ENCODE measurements at places on chromosomes 3 and 15.

DNA sequence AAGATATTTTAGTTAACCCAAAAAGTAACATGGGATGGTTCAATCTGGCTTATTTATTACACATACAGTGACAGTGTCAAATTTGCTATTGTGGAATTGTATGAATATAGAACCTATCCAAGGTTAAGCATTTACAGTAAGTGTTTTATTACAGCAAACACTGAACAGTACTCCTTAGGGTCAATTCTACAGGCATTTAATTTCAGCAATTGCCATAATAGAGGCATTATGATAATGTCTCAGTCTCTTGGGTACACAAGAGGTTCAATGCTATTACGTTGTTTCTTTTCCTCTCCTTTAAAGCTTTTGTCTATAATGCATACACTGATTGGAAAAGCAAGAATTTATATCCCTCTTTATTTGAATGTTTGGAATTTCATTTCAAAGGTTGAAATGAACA lies 275.7 kb upstream of the NAALADL2 start:
- DNase-seq, result no peak

- no peak for DNase-seq
Measured at GRCh38 chr15:99565049-99565298, 810 bp upstream of the MEF2A start.

DNA sequence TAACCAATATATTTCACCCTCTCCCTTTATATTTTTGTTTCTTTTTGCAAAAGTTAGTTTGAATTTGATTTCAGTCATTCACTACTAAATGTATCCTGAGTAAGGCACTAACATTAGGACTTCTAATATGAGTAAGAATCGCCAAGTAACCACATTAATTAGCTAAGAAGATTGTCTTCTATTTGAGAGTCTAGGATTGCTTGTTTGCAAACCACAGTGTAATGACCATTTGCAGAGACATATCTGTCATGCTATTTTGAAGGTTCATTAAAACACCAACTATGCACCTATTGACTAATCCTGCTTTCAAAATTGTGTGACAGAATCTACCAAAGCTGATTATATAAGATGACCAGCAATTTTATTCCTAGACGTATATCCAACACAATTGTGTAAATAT lies 5.3 kb upstream of the EID1 start:
- no peak for DNase-seq

- peak; percentile 18 for DNase-seq
Measured at GRCh38 chr3:51886447-51886846, 11.0 kb upstream of the IQCF5 start.

GRCh38 chr3:62722344-62722743 lies 152.9 kb downstream of the CADPS start:
- no peak for DNase-seq

DNA sequence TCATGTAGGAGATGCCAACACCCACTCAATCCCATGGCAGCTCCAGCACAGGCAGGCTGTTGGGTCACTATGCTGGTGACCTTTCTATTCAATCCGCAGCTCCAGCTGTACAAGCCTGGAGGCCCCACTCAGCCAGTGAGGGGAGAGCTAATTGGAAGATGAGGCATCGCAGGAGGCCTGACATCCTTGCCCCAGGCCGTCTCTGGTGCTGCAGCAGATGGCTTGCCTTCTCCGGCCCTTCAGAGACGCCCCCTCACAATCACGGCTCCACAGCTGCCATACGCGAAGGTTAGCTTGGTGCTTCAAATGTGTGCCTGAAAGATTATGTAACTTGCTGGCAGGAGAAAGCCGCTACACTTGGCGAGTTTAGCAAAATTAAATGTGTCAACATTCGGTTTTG lies 104.2 kb upstream of the CLSTN2 start:
- no peak for DNase-seq

- no peak for DNase-seq
Measured at GRCh38 chr3:188266562-188267274, 112.8 kb downstream of the LPP start.

DNA sequence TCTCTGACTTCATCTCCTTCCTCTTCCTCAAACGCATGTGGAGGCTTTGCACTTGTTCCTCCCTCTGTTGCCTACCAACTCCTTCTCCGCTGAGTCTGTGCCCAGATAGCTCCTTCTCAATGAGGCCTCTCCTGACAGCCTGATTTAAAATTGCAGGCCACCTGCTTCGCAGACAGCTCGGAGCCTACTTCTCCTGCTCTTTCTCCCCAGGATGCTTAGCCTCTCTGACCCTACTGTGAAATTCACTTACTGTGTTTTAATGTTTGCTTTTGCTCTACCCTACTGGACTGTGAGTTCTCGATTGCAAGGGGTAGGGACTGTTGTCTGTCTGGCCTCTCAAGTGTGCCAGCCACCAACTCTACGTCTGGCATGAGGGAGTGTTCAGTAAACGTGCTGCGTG lies 83.4 kb downstream of the EEFSEC start:
- DNase-seq, result no peak

GRCh38 chr3:87227835-87228144 lies 681 bp downstream of the CHMP2B start:
- no peak for DNase-seq
